MV-4-11 (cell line): ENCODE measurements at places on chromosomes 16 and 17.

DNA sequence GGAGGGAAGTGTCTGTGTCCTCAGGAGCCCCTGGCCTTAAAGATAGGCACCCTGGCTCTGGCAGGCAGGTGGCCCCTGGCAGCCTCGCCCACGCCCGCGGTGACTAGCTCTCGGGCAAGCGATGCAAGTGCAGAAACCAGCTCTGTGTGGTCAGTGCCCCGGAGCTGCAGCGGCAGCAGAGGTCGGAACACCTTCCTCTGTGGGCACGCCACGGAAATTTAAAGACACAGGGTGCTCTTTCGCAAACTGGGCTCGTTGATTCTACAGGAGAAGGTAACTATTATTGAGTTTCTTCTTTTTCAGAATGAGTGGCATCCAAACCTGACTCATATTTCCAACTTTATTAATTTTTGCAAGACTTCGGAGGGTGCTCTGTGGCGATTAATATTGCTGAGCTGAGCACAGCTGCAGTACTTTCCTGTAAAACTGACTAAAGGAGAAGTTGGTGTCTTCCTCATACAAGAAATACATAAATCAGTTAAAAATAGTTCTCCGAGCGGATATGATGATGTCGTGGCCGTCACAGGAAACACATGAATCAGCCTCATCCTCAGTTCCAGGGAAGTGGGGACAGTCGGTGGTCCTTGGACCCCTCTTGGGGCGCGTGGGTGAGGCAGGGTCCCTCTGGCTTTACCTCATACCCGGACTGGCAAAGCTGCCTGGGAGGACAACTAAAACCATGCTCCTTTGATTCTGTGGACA, 120.2 kb downstream of the METRNL start:
- peak; percentile 97 for DNase-seq

DNA sequence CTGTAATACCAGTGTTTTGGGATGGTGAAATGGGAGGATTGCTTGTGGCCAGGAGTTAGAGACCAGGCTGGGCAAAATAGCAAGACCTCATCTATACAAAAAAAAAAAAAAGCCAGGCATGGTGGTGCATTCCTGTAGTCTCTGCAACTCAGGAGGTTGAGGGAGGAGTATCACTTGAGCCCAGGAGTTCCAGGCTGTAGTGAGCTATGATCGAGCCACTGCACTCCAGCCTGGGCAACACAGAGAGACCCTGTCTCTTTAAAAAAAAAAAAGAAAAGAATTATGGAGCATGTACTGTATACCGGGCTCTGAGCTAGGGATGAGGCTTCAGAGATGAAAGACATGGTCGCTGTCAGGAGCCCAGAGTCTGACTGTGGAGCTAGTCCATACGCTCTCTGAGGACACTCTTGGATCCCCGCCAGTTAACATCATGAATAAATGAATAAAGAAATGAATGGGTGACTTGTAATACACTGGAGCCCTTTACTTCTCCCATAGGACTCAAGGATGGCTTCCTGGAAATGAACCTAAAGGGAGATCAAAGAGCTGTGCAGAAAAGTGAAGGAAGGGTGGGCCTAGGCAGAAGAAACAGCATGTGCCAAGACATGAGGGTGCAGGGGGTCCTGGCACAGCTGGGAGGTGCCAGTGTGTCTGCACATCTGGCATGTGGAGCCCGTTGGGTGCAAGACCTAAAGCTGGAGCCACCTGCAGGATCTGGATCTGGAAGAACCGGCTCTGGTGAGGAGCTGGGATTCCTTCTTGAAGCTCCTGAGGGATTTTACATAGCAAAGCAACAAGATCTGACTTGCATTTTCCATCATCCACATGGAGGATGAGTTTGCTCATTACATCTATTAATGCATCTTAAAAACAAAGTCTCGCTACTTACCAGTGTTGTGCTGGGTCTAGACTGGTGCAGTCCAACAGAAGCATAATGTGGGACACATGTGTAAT, 120.4 kb downstream of the IRX3 start:
- no peak for DNase-seq

GRCh38 chr16:28891964-28892890, 13.9 kb downstream of the ATP2A1 start:
- no peak for DNase-seq

GRCh38 chr17:69857412-69857835, 217.6 kb upstream of the KCNJ16 start:
- DNase-seq, result no peak

DNA sequence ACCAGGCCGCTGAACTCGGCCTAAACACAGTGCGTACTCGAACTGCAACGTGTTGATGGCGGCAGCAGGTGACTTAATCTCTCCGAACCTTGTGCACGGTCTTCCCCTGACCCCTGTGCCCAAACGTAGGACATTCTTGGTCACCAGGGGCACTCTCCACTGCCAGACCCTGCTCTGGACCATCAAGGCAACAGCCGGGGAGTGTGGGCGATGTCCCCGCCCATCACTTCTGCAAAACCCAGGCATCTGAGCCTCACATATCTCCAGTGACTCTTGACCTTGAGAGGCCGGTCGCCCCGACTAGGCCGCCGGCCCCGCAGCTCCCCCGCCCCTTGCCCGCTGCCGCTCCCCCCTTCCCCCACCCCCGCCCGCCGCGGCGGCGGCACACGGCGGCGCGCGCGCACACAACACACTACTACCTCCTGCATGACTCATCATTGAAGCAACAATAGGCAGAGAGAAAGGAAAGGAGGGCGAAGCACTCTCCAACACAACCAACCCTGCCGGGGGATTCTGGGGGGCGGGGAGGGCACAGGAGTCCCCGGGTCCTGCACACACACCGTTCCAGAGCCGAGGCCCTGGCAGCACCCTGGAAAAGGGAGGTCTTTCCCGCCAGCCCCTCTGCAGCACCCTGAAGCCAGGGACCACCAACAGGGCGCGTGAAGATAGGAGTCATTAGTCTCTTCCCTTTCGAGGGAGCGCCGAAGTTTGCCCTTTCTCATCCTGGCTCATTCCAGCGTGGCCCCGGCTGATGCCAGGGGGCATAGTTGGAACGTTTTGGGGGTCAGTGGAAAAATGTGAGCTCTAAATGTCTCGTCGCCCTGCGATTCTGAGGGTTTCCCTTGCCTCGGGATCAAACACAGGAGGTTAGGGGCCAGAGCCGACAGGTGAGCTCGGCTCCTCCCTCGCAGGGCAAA, 1.9 kb downstream of the MNT start:
- DNase-seq, result peak; percentile 51

- peak; percentile 92 for DNase-seq
Observed at GRCh38 chr17:66945147-66945835, 19.2 kb upstream of the CACNG4 start.

DNA sequence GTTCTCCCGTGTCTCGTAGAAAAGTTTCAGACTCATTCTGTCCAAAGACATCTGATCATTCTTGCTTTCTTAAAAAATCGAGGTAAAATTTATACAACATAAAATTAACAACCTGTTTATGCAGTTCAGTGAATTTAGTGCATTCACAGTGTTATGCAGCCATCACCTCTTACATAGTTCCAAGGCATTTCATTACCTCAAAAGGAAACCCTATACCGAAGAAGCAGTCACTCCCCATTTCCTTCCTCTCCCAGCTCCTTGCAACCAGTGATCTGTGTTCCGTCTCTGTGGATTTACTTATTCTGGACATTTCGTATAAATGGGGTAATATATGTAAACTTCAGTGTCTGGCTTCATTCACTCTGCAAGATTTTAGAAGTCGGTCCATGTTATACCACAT, 103.5 kb upstream of the HS3ST3A1 start:
- no peak for DNase-seq

- peak; percentile 98 for DNase-seq
Observed at GRCh38 chr17:70527364-70527888, 358.1 kb downstream of the KCNJ2 start.

- peak; percentile 20 for DNase-seq
Observed at GRCh38 chr16:785563-786535, 2.3 kb downstream of the RPUSD1 start.

DNA sequence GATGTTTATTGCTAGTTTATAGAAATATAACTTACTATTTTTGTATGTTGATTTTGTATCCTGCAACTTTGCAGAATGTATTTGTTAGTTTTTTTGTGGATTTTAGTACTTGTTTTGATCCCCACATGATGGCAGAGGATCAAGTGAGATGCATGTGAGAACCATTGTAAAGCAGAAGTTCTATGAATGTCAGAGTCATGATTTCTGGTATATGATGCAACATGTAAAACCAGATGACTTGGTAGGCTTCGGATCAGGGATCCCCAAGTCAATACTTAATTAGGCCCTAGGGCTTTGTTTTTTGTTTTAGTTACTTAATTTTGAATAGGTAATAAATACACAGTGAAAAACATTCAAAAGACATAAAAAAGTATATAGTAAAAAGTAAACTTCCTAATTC, 45.8 kb downstream of the ESRP2 start:
- DNase-seq, result peak; percentile 71

GRCh38 chr17:19448341-19449268, 37.6 kb downstream of the RNF112 start:
- peak; percentile 80 for DNase-seq

GRCh38 chr17:17666111-17666714, 15.0 kb upstream of the RAI1 start:
- DNase-seq, result no peak

DNA sequence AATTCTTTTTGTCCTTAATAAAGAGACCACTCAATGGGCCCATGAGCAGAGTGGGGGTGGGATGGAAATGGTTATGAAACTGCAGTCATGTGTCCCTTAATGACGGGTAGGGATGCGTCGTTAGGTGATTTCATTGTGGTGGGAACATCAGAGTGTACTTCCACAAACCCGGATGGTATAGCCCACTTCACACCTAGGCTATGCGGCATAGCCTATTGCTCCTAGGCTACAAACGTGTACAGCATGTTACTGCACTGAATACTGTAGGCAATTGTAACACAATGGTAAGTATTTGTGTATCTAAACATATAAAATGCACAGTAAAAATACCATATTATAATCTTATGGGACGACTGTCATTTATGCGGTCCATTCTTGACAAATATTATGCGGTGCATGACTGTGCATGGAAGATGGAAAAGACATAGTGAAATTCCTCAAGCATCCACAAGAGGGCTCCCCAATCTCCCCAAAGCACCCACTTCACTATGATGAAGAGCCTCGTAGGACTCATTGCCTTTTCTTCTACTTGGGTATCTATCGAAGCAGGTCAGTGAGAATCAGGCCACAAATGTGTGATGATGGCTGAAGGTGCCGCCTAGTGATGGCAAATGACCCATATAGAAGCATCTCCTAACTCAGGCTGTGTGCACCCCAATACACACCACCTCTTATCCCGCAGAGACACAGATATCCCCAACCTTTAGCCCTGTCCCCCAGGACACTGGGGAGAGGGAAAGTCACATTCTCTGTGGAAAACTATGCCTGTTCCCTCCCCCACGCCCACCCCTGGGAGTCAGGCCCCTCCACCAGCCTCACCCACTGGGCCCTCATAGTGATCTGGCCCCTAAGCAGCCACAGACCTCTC, 43.5 kb downstream of the TBX21 start:
- DNase-seq, result peak; percentile 44

DNA sequence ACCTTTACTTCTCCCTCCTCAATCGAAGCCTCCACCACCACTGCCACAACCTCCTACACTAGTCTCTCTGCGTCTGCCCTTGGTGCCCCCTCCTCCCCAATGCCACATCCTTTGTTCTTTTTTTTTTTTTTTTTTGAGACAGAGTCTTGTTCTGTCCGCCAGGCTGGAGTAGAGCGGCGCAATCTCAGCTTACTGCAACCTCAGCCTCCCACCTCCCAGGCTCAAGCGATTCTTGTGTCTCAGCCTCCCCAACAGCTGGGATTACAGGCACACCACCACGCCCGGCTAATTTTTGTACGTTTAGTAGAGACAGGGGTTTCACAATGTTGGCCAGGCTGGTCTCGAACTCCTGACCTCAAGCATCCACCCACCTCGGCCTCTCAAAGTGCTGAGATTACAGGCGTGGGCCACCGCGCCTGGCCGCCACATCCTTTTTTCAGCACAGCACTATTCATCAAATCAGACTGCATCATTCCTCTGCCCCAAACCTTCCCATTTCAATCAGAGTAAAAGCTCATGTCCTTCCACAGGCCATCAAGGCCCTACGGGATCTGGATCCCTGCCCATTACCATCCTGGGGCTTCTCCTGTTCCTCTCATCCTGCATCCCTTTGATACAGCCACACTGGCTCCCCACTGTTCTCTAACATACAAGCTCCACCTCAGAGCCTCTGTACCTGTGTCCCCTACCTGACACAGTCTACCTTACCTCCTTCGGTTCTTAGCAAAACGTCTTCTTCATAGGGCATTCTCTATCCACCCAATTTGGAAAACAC, 2.0 kb downstream of the KLHL11 start:
- peak; percentile 21 for DNase-seq

DNA sequence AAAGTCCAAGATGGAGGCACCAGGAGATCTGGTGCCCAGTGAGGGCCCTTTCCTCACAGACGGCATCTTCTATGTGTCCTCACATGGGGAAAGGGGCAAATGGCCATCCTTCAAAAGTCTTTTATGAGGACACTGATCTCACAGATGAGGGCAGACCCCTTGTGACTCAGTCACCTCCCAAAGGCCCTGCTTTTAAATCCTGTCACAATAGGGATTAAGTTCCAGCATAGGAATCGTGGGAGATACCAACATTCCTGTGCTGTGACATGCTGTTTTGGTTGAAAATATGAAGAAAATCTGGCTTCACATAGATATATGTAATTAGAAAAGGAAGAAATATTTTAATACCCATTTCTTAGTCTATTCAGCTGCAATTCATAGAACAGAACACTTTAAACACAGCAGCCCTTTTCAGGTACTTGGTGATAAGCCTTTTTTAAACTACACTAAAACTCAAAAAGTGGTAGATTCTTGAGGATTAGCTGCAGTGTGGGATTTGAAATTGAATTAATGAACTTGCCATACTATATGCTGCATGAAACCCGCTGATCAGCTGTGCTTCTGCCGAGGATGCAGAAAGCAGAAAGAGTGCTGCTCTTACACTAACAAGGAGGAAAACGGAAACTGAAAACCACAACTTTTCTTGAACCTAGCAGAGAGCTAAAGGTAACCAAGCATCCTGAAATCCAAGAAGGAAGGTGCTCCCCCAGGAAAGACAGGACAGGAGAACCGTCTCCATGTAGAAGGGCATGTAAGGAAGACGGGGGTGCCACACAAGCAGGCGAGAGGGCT, 32.7 kb downstream of the VPS53 start:
- no peak for DNase-seq

- peak; percentile 48 for DNase-seq
Observed at GRCh38 chr16:87762071-87762571, 3.7 kb downstream of the KLHDC4 start.

DNA sequence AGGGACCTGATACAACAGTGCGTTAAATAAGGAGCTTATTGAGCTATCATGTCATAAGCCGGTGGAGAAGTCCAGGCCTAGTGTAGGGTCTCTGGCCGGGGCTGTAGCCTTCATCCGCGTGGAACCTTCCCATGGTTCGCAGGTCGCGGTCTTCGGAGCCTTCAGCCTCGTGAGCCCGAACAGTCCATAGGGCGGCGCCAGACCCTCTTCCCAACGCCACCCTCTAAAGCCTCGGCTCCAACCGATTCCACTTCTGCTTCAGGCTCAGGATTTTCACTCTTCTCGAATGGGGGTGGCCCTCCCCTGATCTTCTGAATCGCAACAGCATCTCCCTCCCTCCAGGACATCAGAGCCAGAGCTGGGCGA, 10.3 kb upstream of the BRCA1 start:
- no peak for DNase-seq
